Cardiac septum (tissue), 1 donor: ENCODE measurements at places on chromosomes 3 and 15. TPM values are rescaled to one million over a fixed set of nuclear protein-coding genes. Genes with fewer than 3 reads are reported as not detected.

FGF12 gene
- 45.1 TPM for total RNA-seq

C3orf22 gene
- not detected for total RNA-seq

CEMIP gene
- total RNA-seq, result 0.46 TPM

C3orf85 gene
- not detected for total RNA-seq

CASR gene
- not detected for total RNA-seq
